Activated naive CD4-positive, alpha-beta T cell treated with anti-CD3 and anti-CD28 coated beads, Interleukin-2, amount 10 ng/mL, durations not matched to agents 7 days and 5 days (primary cell): ENCODE measurements at places on chromosomes 7 and 10.

GRCh38 chr10:123301077-123301857, 147.1 kb downstream of the BUB3 start:
- DNase-seq: no peak
- no peaks in the 10 kb centered on the region for H3K36me3 ChIP-seq
- H3K27me3 ChIP-seq: no peaks in the 10 kb centered on the region
- no peaks in the 10 kb centered on the region for H3K4me1 ChIP-seq
- no peak overlapping the region for H3K4me3 ChIP-seq

DNA sequence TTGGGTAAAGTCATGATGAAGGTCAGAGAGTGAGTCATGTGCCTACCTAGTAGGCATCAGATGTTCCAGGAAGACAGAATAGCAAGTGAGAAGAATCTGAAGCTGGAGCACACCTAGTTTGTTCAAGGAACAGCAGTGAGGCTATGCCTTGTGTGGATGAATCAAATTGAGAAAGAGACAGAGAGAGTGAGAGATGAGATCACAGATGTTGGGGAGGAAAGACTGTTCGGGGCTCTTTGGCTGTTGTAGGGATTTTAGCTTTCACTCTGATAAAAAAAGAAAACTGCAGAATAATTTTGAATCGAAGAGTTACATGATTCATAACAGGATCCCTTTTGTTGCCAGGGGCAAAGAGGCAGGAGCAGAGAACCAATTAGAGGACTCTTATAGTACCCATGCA, 6.3 kb downstream of the LIPF start:
- H3K27me3 ChIP-seq: peaks cover 4% of the 10 kb centered on the region
- peaks cover 5% of the 10 kb centered on the region for H3K4me1 ChIP-seq
- H3K36me3 ChIP-seq: no peaks in the 10 kb centered on the region
- H3K4me3 ChIP-seq: no peak overlapping the region
- no peak for DNase-seq
- H3K27ac ChIP-seq: no peak overlapping the region

GRCh38 chr7:153943861-153944260, 108.3 kb upstream of the DPP6 start:
- H3K27ac ChIP-seq: no peak overlapping the region
- no peaks in the 10 kb centered on the region for H3K27me3 ChIP-seq
- H3K4me1 ChIP-seq: no peaks in the 10 kb centered on the region
- DNase-seq: no peak
- no peak overlapping the region for H3K4me3 ChIP-seq

DNA sequence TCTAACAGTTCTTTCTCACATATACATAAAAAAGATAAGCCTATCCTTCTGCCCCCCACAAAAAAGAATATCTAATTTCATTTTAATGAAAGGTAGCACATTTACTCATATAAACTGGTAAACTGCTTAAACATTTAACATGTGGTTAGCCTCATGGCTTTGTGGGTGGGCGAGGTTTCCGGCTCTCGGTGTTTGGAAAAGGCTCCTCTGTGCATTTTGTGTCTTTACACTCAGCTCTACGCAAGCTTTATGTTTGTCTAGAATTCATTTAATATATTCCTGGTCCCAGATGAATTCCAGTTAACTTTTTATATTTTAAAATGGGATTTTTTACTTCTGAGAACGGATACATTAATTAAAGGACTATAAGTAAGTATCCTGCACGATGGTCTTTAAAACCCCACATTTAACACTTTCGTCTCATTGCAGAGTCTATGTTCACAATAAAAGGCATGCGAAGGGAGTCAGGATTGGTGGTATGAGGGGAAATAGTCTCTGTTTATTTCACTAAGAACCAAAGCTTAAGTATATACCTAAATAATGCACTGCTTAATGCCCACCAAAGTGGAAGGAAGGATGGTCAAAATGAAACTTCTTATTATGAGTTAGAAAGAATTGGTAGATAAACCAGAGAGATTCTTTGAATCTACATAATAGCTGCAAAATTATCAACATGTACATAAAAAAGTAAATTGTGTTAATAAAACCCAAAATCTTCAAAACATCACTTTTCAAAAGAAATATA, 197.2 kb downstream of the CRPPA start:
- no peaks in the 10 kb centered on the region for H3K27me3 ChIP-seq
- DNase-seq: peak; percentile 47
- peak overlapping the region; percentile 36 for H3K4me3 ChIP-seq
- H3K36me3 ChIP-seq: no peaks in the 10 kb centered on the region
- peaks cover 13% of the 10 kb centered on the region for H3K4me1 ChIP-seq

GRCh38 chr7:8442814-8443304, 9.4 kb downstream of the NXPH1 start:
- DNase-seq: peak; percentile 80
- H3K4me3 ChIP-seq: peak overlapping the region; percentile 8
- H3K4me1 ChIP-seq: peaks cover 6% of the 10 kb centered on the region
- H3K27ac ChIP-seq: peak overlapping the region; percentile 49

- H3K36me3 ChIP-seq: no peaks in the 10 kb centered on the region
- no peaks in the 10 kb centered on the region for H3K4me1 ChIP-seq
- H3K4me3 ChIP-seq: no peak overlapping the region
Observed at GRCh38 chr10:126833542-126833941, 71.7 kb upstream of the DOCK1 start.

DNA sequence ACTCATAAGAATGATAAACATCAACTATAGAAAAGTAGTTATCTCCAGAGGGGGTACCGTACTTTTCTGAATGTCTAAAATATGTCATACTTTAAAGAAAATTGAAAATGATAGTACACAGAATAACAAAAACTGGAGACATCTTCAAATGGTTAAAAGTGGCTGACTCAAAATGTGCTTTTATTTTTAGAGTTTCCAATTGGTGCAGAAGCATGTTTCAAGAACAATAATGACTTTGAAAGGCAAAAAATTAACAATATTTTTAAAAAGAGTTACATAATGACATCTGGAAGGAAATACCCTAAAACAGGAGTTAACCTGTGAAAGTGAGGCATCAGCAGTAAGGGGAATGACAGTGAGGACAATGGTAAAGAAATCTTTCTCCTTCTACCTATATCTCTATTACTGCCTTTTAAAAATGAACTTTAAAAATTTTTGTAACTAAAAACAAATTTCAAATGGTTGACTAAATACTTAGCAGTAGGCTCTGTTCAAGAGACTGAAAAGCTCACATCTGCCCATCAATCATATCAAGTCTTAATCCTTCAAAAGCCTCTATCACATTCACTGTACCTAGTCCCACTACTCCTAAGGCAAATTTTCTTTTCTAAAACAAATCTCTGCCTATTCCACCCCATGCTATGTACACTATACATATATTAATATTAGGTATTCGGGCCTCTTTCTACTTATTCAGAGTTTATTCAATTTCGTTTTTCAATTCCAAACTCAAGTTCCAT, 3.0 kb downstream of the ASZ1 start:
- H3K27me3 ChIP-seq: no peaks in the 10 kb centered on the region
- H3K36me3 ChIP-seq: no peaks in the 10 kb centered on the region
- DNase-seq: no peak
- H3K4me3 ChIP-seq: no peak overlapping the region
- no peaks in the 10 kb centered on the region for H3K4me1 ChIP-seq
- no peak overlapping the region for H3K27ac ChIP-seq

GRCh38 chr7:101250324-101250723, 5.4 kb upstream of the FIS1 start:
- no peak overlapping the region for H3K27ac ChIP-seq
- H3K36me3 ChIP-seq: peaks cover 16% of the 10 kb centered on the region
- peaks cover 7% of the 10 kb centered on the region for H3K27me3 ChIP-seq
- no peak for DNase-seq
- H3K4me1 ChIP-seq: peaks cover 48% of the 10 kb centered on the region

DNA sequence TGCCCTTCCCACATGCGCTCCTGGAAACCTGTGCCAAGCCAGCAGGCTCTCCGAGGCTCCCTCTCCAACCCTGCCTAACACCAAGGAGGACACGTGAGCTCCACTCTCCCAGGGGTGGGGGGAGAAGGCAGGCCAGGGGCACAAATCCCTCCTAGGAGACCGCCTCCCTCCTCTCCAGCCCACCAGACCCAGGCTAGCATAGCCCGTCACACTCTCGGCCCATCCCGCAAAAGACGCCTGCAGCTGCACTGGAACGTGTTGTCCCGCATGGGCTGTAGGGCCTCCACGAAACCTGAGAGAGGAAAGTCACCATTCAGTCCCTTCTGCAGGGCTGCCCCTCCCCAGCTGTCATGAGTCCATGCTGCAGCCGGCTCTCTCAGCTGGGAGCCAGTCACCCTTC, 126.3 kb downstream of the MAD1L1 start:
- no peaks in the 10 kb centered on the region for H3K36me3 ChIP-seq
- no peaks in the 10 kb centered on the region for H3K27me3 ChIP-seq
- no peak overlapping the region for H3K4me3 ChIP-seq
- peaks cover 31% of the 10 kb centered on the region for H3K4me1 ChIP-seq
- DNase-seq: no peak

- peaks cover 4% of the 10 kb centered on the region for H3K4me1 ChIP-seq
- H3K36me3 ChIP-seq: no peaks in the 10 kb centered on the region
- no peak overlapping the region for H3K4me3 ChIP-seq
- no peak overlapping the region for H3K27ac ChIP-seq
Observed at GRCh38 chr10:29386342-29386999, 97.6 kb downstream of the LYZL1 start.

- no peak for DNase-seq
- H3K27ac ChIP-seq: no peak overlapping the region
- peaks cover 42% of the 10 kb centered on the region for H3K27me3 ChIP-seq
- no peak overlapping the region for H3K4me3 ChIP-seq
Observed at GRCh38 chr7:31120800-31121513, 68.8 kb downstream of the ADCYAP1R1 start.

- no peaks in the 10 kb centered on the region for H3K4me1 ChIP-seq
- no peak overlapping the region for H3K4me3 ChIP-seq
- no peak for DNase-seq
Observed at GRCh38 chr7:20019757-20020432, 197.3 kb downstream of the MACC1 start.
